ENCODE measurements at places on chromosomes 11 and 22.

DNA sequence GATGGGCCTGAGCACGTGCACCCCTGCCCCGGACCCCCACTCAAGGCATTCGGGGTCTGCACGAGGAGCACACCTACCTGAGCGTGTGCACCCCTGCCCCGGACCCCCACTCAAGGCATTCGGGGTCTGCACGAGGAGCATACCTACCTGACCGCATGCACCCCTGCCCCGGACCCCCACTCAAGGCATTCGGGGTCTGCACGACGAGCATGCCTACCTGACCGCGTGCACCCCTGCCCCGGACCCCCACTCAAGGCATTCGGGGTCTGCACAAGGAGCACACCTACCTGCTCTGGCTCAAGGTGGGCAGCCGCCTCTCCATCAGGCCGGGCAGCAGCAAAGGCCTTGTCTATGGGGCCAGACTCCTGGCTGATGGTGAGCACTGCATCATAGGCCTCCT lies 48.7 kb upstream of the LRRC32 start:
- no peak for DNase-seq

DNA sequence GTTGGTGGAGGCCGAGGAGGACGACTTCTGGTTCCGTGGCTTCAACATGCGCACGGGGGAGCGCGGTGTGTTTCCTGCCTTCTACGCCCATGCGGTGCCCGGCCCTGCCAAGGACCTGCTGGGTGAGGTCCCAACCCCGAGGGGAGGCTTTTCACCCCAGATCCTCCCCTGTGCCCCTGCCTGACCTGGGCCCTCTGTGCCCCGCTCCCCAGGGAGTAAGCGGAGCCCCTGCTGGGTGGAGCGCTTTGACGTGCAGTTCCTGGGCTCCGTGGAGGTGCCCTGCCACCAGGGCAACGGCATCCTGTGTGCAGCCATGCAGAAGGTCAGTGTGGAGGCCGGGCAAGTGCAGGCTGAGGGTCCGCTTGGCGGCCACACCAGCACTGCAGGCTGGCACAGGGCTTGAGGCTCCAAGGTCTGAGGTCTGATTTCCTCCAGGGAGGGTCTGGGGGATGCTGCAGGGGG lies 5.1 kb downstream of the MAPK8IP2 start:
- no peak for DNase-seq

DNA sequence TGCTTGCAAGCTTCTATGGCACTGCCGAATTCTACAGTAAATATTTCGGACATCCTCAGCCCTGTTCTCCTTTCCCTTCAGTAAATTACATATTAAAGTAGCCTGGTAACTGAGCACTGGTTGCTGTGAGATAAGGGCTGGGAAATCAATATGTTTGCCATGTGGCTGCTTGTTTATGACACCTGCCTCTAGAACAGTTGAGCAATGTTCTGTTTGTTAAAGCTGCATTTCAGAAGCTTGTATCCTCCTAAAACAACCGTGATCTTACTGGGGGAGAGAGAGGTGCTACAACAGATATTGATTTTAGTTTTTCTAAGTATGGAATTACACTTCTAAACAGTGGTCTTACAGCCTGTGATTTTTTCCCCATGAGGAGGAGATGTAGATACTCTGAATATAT lies 39.4 kb downstream of the ZBTB16 start:
- peak; percentile 68 for DNase-seq

DNA sequence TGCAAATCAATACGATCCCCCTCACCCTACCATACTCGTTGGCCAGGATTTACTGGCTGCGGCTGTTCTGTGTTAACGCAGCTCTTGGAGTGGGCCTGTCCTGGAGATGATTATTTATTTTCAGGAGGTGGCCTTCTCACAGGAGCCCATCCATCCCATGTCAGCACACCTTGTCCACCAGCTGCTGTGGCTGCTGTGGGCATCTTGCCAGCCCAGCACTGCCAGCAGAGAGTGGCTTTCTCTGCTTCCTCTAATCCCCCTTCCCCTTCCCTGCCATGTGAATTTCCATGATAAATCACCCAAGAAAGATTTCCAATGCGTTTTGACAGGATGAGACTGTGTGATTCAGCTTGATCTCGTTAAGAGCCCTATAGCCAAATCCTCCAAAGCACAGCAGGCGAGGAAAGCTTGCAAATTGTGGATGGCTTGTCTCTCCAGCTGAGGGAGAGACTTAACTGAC lies 309.1 kb upstream of the C11orf87 start:
- no peak for DNase-seq

DNA sequence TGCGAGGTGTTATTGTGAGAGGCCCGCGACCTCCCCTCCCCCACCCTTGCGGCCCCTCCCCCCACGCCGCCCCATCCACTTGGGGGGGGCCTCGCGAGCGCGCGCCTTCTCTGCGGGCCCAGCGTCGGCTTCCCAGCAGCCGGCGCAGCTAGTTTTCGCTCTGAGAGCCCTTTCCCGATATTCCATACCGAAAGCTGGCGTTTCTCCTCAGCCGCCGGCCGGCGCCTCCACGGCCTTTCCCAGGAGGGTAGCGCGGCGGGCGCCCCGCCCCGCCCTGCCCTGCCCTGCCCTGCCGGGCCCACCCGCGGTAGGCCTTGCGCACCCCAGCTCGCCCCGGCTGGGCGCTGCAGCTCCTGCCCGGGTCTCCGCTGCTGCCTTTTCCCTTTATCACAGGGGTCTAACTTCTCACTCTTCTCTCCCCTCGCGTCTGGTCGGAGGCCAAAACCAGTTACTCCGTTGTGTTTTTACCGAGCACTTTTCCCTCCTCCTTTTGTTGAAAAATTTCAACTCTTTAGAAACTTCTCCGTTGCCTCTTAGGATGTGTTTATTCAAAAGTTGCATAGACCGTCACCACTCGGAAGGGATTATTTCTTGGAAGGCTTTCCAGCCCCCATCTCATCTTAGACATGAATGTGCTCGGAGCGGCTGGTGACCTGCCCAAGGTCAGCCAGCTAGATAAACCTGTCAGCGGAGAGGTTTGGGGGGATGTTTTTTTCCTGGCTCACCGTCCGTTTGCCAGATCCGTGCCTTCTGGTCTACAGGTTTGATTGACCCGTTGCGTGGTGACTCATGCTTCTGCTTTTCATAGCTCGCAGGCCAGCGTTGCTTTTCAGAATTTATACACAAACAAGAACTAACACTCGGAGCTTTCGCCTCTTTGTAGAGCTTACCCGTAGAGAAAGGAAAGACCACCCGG lies 648 bp downstream of the PAFAH1B2 start:
- DNase-seq: peak; percentile 53

DNA sequence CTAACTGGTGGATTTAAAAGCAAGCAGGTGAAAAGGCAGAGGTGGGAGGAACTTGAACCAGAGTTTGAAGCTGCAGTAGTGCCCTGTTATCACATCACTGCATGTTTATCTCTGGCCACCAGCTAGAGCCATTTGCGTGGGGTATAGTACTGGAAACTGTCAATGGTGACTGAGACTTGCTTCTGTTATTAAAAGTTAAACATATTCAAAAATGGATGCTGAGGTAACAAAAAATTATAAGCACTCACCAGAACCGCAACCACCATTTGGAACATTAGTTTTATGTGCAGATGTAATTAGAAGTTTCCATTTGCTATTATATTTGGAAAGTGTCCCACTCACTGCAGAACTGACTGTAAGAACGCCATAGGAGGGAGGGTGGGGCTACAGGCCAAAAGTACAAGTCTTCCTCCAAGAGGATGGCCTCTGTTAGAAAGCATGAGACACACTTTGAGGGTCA lies 1.2 kb upstream of the CD59 start:
- DNase-seq: no peak

- no peak for DNase-seq
These were observed 38.1 kb upstream of the ADA2 start for GRCh38 chr22:17257121-17258001.

GRCh38 chr11:126114486-126115126 lies 51.9 kb upstream of the CDON start:
- DNase-seq: no peak

DNA sequence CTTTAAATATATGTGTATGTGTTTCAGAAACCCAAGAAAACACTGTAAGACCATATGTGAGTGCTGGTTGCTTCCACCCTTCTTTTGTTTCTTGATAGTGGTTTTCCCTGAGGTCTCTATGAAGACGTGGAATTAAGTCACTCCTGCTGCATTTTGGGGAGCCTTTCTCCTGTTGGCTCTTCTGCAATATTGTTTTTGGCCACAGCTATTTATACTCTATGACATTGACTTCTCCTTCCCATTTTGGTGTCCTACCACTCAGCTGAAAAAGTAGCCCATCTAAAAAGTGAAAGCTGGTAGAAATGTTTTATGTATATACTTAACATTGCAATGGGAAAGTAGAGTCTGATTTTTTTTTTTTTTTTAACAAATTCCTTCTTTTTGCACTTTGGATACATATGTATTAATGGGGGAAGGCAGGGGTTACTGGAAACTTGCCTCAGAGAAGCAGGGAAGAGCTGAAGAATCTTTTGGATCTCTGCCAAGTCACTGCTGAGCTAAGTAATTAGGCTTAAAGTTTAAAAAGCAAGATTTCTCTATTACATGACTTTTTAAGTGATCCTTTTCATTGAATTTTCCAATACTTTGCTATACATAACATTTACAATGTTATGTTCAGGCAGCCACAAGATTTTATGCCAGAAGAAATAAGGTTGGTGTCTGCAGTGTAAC lies 1.8 kb downstream of the TTC17 start:
- DNase-seq: no peak

- DNase-seq: no peak
These were observed 119.8 kb downstream of the SPON1 start for GRCh38 chr11:14082338-14082737.

- DNase-seq: no peak
These were observed 1.6 kb downstream of the TMEM132A start for GRCh38 chr11:60925868-60926267.

- no peak for DNase-seq
These were observed 40.6 kb downstream of the MUC6 start for GRCh38 chr11:995752-996420.

GRCh38 chr11:16392616-16393015 lies 36.3 kb upstream of the SOX6 start:
- DNase-seq: no peak

DNA sequence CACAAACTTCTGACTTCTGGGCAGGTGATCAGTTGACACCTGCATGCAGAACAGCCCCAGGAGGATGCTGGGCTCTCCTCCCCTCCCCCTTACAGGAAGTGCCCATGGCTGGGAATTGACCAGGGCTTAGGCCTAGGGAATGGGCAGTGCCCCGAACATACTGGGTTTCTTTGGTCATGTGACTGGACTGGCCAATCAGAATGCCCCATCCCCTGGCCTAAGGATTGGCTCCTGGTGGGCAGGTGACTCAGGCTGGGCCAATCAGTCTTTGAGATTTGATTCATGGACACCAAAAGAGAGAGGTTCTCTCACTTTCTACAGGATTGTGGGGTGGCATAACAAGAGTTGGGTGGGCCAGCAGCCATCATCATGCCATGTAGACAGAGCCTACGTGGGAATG lies 37.1 kb downstream of the MCM5 start:
- no peak for DNase-seq
